ENCODE measurements at places on chromosomes 3 and 15.

DNA sequence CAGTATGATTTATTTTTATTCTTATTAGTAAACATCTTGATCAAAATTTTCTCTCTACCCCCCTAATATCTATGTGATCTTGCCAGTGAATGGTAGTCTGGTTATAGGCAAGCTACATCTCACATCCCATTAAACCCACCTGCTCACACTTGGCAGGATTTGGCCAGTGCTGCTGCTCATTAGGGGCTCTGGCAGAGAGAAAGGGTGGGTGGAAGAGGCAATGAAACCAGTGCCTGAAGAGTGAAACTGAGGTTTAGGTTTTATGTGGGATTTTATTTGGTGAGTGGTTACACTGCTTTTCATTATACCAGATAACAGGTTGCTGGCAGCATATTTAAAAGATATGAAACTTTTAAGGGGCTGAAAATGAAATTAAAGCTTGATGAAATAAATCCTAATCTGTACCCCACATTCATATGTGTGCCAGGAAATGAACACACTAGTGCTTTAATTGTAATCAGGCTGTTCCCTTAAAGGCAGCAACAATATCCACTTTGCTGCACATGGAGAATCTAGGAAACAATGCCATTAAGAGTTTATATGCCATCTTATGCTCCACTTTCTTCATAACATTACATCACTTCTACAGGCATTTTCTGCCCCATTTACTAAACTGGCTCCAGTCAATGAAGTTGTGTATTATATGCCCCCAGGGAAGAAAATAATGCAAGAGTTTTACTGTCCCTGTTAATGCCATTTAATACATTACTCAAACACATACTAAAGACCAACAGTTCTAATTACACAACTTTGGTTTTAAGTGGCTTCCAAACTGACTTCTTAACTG is 688.7 kb downstream of the MECOM start:
- DNase-seq: no peak

DNA sequence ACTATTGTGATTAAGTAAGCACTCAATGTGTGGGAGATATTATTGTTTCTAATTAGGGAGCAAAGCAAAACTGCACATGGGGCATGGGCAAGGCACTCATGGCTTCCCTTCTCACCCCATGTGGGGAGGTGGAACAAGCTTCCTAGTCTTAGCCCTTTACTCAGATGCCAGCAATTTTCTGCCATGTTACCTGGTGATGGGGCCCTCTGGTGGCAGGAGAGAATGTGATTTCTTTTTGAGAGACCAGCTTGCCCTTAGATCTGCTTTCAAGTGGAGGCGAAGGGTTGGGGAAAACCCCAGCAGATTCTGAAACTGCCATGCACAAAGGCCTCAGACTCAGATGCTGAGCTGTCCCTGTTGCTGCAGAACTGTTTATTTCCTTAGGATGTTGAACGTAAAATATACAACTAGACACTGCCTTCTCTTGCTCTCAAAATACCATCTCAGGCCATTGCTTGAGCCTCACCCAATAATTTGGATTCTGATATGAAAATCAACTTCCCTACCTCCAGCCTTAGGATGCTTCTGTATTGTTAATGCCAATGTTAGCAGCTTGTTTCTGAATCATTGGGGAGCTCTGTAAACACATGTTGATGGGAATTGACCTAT is 130.2 kb upstream of the TPRG1 start:
- DNase-seq: no peak

DNA sequence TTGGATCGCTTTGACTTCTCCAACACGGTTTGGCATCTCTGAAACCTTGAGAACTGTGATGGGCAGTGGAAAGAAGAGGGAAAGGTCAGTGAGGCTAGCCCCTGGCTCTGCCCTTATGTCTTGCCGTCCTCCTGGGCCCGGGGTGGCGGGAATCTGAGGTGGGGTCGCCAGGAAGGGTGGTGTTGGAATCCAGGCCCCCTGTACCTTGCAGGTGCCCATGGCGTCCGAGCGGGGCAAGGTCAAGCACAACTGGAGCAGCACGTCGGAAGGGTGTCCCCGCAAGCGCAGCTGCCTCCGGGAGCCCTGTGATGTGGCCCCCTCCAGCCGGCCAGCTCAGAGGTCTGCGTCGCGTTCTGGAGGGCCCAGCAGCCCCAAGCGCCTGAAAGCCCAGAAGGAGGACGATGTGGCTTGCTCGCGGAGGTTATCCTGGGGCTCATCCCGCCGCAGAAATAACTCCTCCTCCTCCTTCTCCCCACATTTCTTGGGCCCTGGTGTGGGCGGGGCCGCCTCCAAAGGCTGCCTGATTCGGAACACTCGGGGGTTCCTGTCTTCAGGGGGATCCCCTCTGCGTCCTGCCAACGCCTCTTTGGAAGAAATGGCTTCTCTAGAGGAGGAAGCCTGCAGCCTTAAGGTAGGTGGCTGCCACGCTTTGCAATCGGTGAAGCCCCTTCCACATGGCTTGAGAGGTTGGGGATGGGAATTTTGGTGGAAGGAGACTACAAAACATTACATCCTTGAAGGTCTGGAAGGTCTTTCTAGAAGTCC is 907 bp downstream of the TATDN2 start:
- DNase-seq: no peak

- no peak for DNase-seq
Observed at GRCh38 chr15:74889390-74889882, 406 bp upstream of the MPI start.

DNA sequence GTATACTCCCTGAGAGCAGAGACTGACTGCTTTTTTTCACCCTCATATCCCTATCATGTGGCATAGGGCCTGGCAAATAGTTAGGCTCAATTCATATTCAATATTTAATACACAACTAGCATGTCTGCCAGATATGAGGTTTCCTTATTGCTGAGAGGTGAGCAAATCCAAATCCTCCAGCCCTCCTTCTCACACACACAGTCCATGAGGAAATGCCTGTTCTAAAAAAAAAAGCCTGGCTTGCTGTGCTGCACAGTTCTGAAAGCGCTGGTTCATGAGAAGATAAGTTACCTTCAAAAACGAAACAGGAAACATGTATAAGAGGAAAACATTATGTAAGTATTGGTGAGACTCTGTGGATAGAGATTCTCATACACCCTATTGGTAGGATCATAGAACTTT is 15.5 kb upstream of the ACAP2 start:
- DNase-seq: no peak

GRCh38 chr3:13887495-13888300 is 7.8 kb upstream of the WNT7A start:
- DNase-seq: no peak
